ENCODE measurements at places on chromosomes 6 and 20. TPM values are rescaled to one million over a fixed set of nuclear protein-coding genes. Genes with fewer than 3 reads are reported as not detected.

The LY6G5C gene
- 0.95 TPM for polyA plus RNA-seq

The TPD52L1 gene
- polyA plus RNA-seq = 135 TPM

The RPS6KA2 gene
- 9.2 TPM for polyA plus RNA-seq

The OLIG3 gene
- not detected for polyA plus RNA-seq

The KCNQ5 gene
- polyA plus RNA-seq = 3.5 TPM

The TTK gene
- polyA plus RNA-seq = 15.3 TPM

The SCRT2 gene
- polyA plus RNA-seq = not detected

The ZNF341 gene
- 3.2 TPM for polyA plus RNA-seq

The ENPP5 gene
- polyA plus RNA-seq = 0.07 TPM

The TCP11 gene
- not detected for polyA plus RNA-seq

The HNF4A gene
- not detected for polyA plus RNA-seq

The HIVEP2 gene
- 6.5 TPM for polyA plus RNA-seq

The DLK2 gene
- 31.6 TPM for polyA plus RNA-seq

The RIPPLY2 gene
- polyA plus RNA-seq = 0.60 TPM

The OR2J3 gene
- polyA plus RNA-seq = not detected

The OPRL1 gene
- polyA plus RNA-seq = 0.25 TPM

The SLC2A4RG gene
- 33.6 TPM for polyA plus RNA-seq

The CDK19 gene
- polyA plus RNA-seq = 3.8 TPM

The GPR6 gene
- not detected for polyA plus RNA-seq

The PRRT1 gene
- polyA plus RNA-seq = 0.09 TPM

The OPN5 gene
- polyA plus RNA-seq = 0.04 TPM

The LRRC73 gene
- polyA plus RNA-seq = 0.16 TPM

The HLA-DRA gene
- 0.21 TPM for polyA plus RNA-seq

The VEGFA gene
- 191 TPM for polyA plus RNA-seq

The SLC17A2 gene
- not detected for polyA plus RNA-seq

The CGA gene
- not detected for polyA plus RNA-seq

The CST5 gene
- polyA plus RNA-seq = not detected

The SLC22A7 gene
- not detected for polyA plus RNA-seq

The BHLHE23 gene
- polyA plus RNA-seq = not detected

The IFNGR1 gene
- 109 TPM for polyA plus RNA-seq

The FOXF2 gene
- 0.34 TPM for polyA plus RNA-seq

The RIPOR3 gene
- 0.40 TPM for polyA plus RNA-seq

The C2 gene
- not detected for polyA plus RNA-seq

The EDN1 gene
- 18.0 TPM for polyA plus RNA-seq

The XKR7 gene
- not detected for polyA plus RNA-seq

The CRYBG1 gene
- polyA plus RNA-seq = 36.9 TPM

The CLPSL2 gene
- polyA plus RNA-seq = not detected

The MEI4 gene
- polyA plus RNA-seq = 0.01 TPM

The DNMT3B gene
- 0.68 TPM for polyA plus RNA-seq

The MUCL3 gene
- not detected for polyA plus RNA-seq

The HUS1B gene
- 0.12 TPM for polyA plus RNA-seq

The SAMD10 gene
- 0.75 TPM for polyA plus RNA-seq

The HLA-DRB5 gene
- polyA plus RNA-seq = 0.05 TPM

The OR2B6 gene
- polyA plus RNA-seq = not detected

The KCNK15 gene
- polyA plus RNA-seq = 0.03 TPM

Measured in keratinocyte (primary cell).